ENCODE measurements at places on chromosomes 12 and 14.

DNA sequence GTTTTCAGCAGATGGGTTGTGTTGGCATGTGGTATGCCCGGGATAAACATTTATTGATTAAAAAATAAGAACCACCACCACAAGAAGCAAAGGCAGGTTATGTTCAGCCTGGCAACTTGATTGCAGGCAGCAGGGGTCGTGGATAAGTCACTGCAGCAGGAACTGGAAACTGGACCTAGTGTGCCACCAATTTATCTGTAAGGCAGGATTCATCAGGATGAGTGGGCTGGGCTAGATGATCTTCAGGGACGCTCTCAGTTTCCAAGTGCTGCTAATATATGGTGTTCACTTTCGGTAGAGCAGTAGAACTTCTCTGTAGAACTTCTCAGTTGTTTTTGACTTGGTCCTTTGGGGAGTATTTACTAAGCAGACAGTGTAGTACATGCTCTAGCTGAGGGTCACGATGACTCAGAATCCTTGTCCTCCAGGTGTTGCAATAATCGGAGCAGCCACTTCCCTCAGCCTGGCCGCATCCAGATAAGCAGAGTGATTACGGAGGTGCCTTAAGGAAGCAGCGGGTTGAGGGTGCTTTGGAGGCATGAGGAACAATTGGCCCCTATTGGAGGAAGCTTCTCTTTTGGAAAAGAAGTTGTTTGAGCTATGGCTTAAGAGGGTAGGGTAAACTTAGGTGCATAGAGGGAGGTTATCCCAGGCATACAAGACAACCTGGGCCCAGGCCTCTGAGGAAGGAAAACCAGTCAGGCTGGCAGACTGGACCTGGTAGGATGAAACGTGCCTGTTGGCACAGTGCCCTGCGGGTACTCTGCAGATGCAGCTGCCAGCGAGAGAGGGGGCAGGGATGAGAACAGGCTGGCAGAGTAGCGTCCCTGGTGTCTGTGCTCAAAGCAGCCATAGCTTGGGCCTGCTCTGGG is 104.0 kb downstream of the GPR135 start:
- DNase-seq, result no peak

DNA sequence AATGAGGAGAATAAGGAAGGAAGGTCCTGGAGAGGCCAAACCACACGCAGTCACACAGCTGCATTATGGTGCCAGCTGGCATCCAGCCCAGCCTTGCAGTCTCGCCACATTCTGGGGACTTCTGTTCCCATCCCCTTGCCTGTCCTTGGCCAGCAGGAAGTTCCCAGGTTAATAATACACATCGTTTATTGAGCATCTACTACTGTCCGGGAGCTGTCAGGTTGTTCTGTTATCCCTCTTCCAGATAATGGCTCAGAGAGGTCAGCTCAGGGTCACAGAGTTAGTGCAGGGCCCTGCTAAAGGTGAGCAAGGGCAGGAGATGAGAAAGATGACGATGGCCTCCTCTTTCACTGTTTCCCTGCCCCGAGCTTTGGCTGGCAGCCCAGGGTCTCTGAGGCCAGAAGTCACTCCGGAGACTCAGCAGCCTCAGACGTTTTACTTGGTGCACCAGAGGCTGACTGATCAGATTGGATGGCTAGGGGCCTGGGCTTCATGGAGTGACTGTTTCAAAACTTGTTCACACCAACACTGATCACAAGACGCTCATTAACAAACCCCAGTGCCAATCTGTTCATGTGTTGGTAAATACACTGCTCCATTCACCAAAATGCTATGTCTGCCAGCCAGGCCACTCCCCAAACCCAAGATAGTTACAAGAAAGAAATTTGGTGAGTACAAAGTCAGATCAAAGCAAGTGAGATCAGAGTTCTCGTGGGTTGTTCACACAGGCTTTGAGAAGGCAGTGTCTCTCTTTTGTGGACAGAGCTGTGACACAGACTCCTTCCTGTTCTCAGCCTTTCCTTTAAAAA is 79.2 kb downstream of the B4GALNT3 start:
- no peak for DNase-seq

GRCh38 chr14:103281496-103282231 is 52.4 kb upstream of the EIF5 start:
- DNase-seq, result no peak

- no peak for DNase-seq
Measured at GRCh38 chr12:101097829-101098580, 112.0 kb downstream of the SLC5A8 start.
